Activated naive CD4-positive, alpha-beta T cell (primary cell): ENCODE measurements at places on chromosomes 2 and 18.

DNA sequence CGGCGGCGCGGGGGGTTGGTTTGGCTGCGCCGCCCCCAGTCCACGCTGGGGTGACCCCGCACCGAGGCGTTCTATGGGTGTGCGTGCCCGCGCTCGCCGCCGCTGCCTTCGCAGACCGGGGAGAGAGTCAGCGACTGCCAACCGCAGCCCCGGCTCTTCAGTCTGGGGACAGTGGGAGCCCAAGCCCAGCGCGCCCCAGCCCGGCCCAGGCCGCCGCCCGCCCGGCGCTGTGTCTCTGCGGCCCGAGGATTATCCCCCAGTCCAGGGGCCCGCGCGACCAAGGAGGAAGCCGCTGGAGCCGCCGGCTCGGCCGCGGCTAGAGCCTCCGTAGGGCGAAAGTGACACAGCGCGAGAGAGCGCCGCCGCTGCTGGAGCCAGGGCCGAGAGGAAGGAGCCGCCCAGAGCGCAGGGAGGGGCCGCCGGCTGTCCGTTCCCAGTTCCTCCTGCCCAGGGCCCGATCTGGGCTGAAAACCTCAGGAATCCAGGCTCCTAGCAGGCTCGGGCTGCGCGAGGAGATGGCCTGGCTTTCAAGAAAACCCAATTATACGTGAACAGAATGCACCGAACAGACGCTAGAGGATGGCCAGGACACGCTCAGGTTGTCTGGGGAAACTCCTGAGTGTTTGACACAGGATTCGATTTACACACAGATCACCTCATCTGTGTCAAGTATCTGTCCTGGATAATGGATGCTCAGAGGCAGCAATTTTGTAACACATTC lies 2.4 kb downstream of the CTIF start:
- DNase-seq, result no peak

DNA sequence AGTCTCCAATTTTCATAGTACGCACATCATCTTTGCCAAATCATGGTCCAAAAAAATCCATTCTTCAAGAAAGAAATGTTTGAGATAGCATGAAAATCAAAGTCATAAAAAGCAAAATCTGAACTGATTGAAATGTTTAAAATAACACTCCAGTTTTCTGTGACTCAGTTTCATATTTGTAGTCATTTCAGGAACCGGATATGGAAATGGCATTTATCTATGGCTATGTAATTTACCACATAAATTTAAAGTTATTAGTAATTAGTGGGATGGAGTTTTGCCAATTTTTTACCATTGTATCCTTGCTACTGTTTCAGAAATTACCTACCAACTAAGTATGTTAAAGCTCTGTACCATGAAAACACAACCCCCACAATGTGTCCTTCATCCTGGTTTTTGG lies 456.6 kb upstream of the ACVR2A start:
- DNase-seq, result no peak

DNA sequence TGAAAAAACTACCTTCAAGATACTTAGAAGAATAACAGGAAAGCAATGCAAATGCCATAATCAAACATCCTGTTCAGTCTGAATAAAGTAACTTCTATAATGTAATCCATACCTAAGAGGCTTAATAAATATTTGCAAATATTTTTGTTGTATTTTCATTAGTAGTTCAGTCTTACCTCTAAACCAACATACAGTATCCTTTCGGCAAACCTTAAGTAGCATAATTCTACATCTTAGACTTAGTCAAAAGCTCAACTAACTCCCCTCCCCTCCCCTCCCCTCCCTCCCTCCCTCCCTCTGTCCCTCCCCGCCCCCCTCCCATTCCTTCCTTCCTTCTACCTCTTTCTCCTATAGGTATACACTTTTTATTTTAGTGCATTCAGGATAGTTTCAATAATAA lies 1373.2 kb downstream of the SUCLG1 start:
- no peak for DNase-seq

DNA sequence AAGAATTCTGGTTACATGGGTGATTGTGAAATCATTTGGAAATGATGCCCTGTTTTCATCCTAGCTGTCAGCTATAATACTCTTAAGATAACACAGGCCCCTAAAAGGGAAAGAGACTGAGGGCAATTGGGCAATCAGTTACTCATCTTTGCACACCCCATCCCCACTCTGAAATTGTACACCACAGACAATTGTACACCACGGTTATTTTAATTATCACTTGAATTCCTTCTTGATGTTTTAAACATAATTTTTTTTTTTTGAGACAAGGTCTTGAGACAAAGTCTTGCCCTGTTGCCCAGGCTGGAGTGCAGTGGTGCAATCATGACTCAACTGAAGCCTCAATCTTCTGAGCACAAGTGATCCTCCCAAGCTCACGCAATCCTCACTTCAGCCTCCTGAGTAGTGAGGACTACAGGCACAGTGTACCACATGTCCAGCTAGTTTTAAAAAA lies 862.4 kb upstream of the ACVR2A start:
- DNase-seq, result no peak

DNA sequence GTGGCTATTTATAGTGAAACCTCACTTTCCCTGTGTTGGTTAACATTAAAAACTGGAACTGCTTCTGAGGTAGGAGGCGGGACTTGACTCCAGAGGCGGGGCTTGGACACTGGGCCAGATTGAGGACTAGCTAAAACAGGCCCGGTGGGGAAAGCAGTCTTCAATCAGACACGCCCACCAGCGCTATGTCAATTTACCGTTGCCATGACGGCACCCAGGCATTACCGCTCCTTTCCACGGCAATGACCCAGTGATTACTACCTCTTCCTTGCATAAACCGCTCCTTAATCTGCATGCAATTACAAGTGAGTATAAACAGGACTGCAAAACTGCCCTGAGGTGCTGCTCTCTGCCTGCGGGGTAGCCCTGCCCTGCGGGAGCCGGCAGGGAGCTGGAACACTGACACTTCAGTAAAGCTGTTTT lies 35.3 kb downstream of the LRRFIP1 start:
- no peak for DNase-seq

DNA sequence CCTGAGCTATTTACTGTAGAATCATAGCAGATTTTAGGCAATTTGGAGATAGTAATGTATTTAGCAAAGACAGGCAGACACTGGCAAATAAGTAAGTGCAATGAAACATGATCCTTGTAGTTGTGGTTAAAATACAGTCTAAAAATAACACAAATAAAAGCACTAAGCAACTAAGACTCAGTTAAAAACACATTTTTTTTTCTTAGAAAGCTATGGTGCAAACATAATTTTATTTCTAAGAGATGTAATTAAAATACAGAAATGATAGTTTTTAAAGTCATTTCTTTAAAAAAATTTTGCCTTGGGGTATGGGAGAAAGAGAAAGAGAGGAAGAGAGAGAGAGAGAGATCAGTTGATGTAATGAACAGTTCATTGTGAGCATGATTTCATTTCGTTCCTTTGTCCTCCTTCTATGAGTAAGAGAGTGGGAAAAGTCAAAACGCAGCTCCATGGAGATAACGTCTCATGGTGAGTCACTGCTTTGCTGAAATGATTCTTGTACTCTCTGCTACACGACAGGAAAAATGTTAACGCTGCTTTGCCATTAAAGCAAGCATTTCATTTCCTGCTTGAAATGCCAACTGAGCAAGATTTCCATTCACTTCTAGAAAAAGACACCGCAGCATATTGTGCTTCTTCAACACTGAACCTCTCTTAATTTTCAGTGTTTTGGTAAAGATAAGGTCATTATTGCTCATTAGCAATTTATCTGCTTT lies 61.3 kb upstream of the PGAP1 start:
- no peak for DNase-seq

DNA sequence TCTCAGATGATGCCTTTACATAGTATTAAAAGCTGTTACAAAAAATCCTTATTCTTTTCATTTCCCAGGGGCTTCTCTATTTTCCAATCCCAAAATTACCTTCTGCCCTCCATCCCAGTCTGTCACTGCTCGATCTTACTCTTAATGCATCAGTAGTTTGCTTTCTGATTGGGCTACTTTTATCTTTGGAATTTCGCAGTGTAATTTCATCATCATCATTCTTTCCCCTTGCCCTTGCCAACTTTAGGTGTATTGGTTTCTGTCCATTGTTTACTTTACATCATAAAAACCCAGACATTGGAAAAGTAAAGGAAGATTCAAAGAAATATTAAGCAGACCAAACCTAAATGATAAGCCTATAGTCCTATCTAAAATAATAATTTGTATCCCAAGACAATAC lies 457.2 kb downstream of the PIK3C3 start:
- DNase-seq, result no peak

DNA sequence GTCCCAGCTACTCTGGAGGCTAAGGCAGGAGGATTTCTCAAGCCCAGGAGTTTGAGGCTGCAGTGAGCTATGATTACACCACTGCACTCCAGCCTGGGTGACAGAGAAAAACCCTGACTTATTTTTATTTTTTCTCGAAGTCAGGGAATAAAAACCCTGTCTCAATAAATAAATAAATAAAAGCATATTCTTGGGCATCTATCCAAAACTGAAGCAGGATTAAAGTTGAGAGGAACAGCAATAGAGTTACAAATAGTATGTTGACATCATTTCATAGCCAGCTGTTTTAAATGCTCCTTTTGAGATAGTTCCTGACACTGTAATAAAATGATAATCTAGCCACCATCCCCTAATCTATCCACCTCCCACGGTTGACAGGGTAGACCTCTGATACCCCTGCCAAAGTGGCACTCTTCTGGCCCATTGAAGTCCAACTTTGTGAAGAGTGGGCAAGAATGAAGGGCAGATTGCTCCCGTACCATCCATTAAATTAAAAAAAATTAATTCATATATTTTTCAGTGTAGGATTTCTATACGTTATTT lies 42.3 kb upstream of the LPIN2 start:
- no peak for DNase-seq

DNA sequence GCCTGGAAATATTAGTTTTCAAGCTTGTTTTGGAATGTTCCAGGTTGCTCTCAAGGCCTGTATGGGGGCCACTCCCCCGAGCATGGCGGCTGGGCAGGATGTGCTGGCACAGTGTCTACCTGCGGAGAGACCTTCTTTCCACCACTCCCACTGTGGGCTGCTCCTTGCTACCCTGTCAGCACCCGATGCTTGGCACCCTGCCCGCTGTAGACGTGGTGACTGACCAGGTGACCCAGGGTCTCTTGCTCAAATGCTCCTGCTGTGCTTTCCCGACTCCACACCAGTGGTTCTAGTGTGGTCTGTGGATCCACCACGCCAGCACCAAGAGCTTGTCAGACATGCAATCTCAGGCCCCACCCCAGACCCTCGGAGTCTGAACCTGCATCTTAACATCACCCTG lies 213.3 kb downstream of the SH3BP4 start:
- DNase-seq, result no peak

DNA sequence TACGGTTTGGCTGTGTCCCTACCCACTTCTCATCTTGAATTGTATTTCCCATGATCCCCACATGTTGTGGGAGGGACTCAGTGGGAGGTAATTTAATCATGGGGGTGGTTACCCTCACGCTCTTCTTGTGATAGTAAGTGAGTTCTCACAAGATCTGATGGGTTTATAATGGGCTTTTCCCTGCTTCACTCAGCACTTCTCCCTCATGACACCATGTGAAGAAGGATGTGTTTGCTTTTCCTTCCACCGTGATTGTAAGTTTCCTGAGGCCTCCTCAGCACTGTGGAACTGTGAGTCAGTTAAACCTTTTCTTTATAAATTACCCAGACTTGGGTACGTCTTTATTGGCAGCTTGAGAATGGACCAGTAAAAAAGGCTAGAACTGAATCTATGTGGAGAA lies 750.0 kb upstream of the ID2 start:
- DNase-seq, result no peak

DNA sequence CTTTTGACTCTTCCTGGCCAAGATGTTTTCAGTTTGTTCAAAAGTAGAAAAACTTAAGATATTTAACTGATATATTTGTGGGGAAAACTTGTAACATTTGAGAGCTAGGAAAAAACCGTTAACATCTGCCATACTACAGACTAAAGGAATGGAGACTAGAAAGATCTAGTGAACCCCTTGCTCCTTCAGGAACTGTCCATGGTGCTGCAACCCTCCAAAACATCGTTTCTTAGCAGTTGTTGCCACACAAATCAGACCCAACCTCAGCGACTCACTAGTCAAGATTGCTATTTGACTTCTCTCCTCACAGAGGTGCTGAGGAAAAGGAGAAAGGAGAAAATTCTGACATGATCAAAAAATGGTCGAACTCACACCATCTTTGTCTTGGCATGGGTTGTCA lies 393.8 kb upstream of the LYPD1 start:
- no peak for DNase-seq

DNA sequence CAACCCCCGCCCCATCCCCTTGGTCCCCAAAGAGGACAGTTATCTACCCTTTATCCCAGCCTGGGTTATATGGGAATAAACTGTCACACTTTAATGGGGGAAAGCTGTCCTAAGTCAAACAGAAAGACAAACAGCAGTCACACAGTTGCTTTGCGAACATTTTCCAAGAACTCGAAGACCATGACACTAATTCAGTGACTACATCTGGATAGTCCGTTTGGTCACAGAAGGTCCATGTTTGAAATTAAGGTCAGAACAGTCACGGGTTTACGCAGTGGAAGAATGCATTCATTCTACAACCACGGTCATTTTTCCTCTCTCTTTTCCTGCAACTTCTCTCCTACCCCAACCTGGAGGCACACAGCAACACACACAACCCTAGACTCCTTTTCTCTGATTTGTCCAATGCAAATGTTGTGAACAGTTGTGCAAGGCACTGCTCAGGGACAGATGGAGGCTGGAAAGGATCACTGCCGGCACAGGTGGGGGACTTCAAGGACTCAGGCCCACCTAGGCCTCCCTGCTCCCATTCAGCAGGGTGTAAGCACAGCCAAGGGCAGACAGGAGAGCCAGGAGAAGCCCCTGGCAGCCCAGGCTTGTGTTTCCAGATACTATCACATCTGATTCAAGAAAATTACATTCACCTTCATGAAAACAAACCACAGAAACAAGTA lies 39.9 kb downstream of the ZNF516 start:
- DNase-seq, result no peak

GRCh38 chr2:37232131-37232933 lies 874 bp downstream of the NDUFAF7 start:
- no peak for DNase-seq

DNA sequence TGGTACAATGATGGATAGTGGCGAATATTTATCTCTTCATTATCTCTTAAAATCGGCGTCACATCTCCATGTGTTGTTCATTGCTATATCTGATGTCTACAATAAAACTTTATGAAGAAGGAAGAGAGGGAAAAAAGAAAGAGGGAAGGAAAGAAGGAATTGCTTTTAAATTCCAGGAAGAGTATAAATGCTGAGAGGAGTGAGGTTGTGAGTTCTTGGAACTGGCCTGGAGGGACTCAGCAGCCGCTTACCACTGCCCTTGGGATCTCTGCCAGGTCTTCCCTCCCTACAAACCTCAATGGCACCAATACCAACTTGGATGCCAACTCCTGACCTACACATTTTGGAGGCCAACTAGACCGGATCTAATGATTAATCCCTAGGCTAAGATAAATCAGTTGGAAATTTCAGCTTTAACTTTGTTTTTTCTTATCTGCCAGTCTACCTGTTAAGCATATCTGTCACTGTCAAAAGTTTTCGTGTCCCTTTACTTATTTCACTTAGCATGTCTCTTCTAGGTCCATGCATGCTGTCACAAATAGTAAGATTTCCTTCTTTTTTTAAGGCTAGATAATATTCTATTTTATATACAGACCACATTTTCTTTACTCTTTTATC lies 9.8 kb downstream of the SCN9A start:
- DNase-seq, result no peak

GRCh38 chr2:218962859-218963492 lies 3.5 kb downstream of the CDK5R2 start:
- DNase-seq, result peak; percentile 62

- DNase-seq, result no peak
Measured at GRCh38 chr2:105934467-105934866, 189.8 kb downstream of the NCK2 start.

- no peak for DNase-seq
Measured at GRCh38 chr2:67075530-67076238, 321.4 kb upstream of the ETAA1 start.

GRCh38 chr2:102028470-102028869 lies 36.7 kb downstream of the IL1R2 start:
- no peak for DNase-seq
